GM12865 (cell line): ENCODE measurements at places on chromosomes 2 and 18.

- DNase-seq = no peak
Measured at GRCh38 chr2:238279324-238279682, 9.1 kb downstream of the PER2 start.

DNA sequence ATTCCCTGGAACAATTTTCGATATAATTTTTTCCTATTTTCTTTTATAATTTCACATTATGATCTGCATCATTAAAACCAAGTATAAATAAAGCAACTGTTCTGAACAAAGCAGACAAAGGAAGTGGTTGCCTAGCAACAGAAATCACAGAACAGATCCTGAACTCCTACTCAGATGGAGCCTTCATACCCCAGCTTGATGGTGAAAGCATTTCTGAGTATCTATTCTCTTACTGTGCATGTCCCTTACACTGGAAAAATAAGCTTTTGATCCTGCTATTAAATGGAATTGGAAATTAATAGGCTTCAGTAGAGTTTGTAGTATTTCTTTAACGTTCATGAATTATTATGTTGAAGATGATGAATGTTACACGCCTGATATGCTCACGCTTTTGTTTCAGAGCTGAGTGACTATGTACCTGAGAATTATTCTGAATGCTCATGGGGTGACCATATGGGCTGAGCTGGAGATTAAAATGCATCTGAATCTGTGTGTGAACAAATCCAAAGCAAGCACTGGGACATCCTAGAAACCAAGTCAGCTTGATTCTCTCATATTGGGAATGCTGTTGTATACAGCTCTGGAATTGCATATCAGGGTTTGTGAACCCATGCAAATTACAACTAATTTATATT is 254.0 kb downstream of the KCNJ3 start:
- peak; percentile 29 for DNase-seq

GRCh38 chr2:238920601-238921001 is 72.7 kb downstream of the TWIST2 start:
- DNase-seq = no peak

DNA sequence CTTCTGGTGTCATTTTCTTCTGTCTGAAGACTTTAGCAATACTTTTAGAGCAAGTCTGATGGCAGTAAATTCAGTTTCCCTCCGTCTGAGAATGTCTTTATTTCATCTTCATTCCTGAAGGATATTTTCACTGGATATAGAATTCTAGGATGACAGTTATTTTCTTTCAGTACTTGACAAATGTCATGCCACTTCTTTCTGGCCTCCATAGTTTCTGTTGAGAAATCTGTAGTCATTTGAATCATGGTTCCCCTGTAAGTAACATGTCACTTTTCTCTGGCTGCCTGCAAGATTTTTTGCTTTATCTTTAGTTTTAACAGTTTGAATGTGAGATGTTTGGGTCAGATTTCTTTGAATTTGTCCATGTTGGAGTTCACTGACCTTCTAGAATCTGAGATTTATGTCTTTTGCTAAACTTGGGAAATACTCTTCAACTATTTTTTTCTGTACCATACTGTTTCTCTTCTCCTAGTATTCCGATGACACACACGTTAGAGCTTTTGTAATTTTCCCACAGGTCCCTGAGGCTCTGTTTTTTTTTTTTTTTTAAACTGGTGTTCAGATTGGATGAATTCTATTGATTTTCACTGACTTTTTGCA is 30.2 kb downstream of the RMND5A start:
- DNase-seq = no peak

GRCh38 chr2:70124983-70125480 is 37.8 kb downstream of the PCBP1 start:
- peak; percentile 87 for DNase-seq
